ENCODE measurements at places on chromosomes 1 and 21. TPM values are rescaled to one million over a fixed set of nuclear protein-coding genes. Genes with fewer than 3 reads are reported as not detected.

DNA sequence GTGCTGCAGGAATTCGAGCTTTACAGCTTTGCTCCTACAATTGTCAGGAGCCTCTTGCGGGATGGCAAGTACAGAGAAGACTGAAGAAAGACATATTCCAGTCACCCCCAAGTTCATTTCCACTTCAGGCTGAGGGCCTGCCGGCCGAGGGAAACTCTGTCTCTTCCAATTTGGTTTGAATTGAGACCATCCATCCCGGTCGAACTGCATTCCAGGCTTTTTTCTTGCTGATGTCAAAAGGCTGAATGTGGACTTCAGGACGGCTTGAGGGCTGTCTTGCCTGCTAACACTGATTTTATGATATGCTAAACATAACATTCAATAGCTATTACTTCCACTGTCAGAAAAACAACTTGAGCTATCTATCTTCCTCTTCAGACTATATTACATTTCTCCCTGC, 79.8 kb upstream of the PLXNA2 start:
- DNase-seq, result no peak
- H3K4me1 ChIP-seq, result no peaks in the 10 kb centered on the region
- H3K27ac ChIP-seq, result no peak overlapping the region
- no peak overlapping the region for H3K4me3 ChIP-seq

GRCh38 chr1:169363046-169363730, 4.4 kb downstream of the NME7 start:
- no peak overlapping the region for H3K27ac ChIP-seq
- DNase-seq, result no peak
- no peak overlapping the region for H3K4me3 ChIP-seq

Gene EFNA1
- 1.2 TPM for total RNA-seq

- H3K27me3 ChIP-seq, result no peaks in the 10 kb centered on the region
- H3K27ac ChIP-seq, result peak overlapping the region; percentile 80
- DNase-seq, result peak; percentile 42
- H3K4me1 ChIP-seq, result peaks cover 32% of the 10 kb centered on the region
- H3K36me3 ChIP-seq, result no peaks in the 10 kb centered on the region
These were observed 837 bp downstream of the SLC16A1 start for GRCh38 chr1:112954945-112955772.

Gene CERS2
- 149 TPM for total RNA-seq

DNA sequence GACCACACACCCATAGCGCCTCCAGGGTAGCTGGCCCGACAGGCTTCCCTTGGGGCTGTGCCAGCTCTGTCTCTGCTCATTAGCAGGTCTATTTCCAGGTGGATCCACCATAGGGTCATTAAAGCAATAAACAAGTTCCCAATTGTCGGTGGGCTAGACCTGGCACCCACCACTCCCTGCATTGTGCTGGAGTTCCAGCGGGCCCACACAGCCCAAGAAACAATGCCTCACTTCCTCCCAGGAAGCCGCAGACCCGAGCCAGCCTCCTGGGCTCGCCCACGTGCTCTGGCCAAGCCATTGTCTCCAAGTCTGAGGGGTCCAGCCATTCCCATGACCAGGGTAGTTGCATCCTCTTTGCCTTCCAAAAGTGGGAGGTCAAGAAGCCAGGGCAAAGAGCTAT, 27.5 kb upstream of the SOX13 start:
- no peak overlapping the region for H3K4me3 ChIP-seq
- no peaks in the 10 kb centered on the region for H3K36me3 ChIP-seq
- no peak for DNase-seq
- no peaks in the 10 kb centered on the region for H3K27me3 ChIP-seq
- no peaks in the 10 kb centered on the region for H3K4me1 ChIP-seq
- no peak overlapping the region for H3K27ac ChIP-seq

Gene RFX5
- total RNA-seq, result 64.3 TPM

Gene RGS16
- total RNA-seq, result 1.3 TPM

DNA sequence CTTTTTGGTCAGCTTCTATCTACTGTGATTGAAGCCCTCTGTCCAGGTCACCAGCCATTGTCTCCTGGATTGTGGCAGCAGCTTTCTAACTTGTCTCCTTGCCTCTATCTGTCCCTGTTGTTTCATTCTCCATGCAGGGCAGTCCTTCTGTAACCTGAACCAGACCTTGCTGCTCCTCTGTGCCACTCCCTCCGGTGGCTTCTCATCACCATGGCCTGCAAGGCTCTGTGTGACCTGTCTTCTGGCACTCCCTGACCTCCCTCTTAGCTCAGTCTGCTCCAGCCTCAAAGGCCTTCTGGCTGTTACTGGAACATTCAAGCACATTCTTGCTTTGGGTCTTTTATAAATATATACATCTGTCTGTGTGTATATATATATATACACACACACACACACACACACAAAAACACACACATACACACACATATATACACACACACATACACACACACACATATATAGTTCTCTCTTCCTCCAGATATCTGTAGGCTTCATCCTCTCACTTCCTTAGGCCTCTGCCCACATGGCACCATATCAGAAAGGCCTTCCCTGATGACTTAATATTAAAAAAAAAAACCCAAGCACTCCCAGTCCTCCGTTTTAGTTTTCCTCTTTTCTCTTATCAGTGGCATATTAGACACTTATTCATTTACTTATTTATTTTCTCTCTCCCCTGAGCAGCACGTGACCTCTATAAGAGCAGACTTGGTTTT, 21.2 kb upstream of the JUN start:
- H3K4me1 ChIP-seq, result no peaks in the 10 kb centered on the region
- H3K36me3 ChIP-seq, result no peaks in the 10 kb centered on the region
- no peak for DNase-seq
- no peak overlapping the region for H3K27ac ChIP-seq
- no peak overlapping the region for H3K4me3 ChIP-seq

GRCh38 chr1:244114892-244115291, 63.8 kb downstream of the ZBTB18 start:
- H3K27me3 ChIP-seq, result no peaks in the 10 kb centered on the region
- H3K27ac ChIP-seq, result no peak overlapping the region
- no peak overlapping the region for H3K4me3 ChIP-seq
- H3K4me1 ChIP-seq, result no peaks in the 10 kb centered on the region

- DNase-seq, result no peak
- no peaks in the 10 kb centered on the region for H3K36me3 ChIP-seq
- no peaks in the 10 kb centered on the region for H3K4me1 ChIP-seq
- no peak overlapping the region for H3K4me3 ChIP-seq
These were observed 53.5 kb upstream of the SLC22A15 start for GRCh38 chr1:115922801-115923200.

Gene PRAMEF6
- not detected for total RNA-seq

GRCh38 chr1:7558921-7559869, 211.9 kb upstream of the VAMP3 start:
- DNase-seq, result no peak
- H3K4me1 ChIP-seq, result no peaks in the 10 kb centered on the region
- H3K36me3 ChIP-seq, result no peaks in the 10 kb centered on the region
- H3K27me3 ChIP-seq, result no peaks in the 10 kb centered on the region

DNA sequence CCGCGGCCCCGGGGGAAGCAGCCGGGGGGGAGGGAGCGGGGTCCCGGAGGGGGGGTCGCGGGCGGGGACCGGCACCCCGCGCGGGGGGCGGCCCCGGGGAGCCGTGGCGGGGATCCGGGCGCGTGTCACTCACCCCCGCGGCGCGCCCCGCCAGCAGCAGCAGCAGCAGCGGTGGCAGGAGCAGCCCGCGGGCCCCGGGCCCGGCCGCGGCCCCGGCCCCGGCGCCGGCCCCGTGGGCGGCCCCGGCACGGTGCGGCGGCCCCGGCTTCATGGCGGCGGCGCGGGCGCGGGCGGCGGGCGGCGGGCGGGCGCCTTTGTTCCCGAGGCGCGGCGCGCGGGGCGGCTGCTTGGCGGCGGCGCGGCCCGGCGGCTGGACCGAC, 252 bp downstream of the SDC3 start:
- no peaks in the 10 kb centered on the region for H3K36me3 ChIP-seq
- no peak overlapping the region for H3K27ac ChIP-seq
- peaks cover 15% of the 10 kb centered on the region for H3K4me1 ChIP-seq
- no peak overlapping the region for H3K4me3 ChIP-seq

DNA sequence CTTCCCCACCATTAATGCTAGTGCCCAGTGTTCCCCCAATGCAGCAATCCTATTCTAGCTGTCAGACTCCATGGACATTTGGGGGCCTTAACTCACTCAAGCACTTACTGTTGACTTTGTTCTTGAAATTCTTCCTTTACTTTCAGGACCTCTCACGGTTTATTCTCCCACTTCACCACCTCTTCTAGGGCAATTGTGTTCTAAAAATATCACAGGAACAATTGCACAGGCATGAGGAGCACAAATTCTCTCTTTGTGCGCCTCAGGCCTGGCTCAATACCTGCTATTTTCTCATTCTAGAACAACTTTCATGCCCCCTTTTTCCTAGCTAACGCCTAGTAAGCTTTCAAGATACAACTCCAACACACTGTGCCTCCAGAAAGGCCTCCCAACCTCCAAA, 7.3 kb downstream of the MAB21L3 start:
- no peaks in the 10 kb centered on the region for H3K4me1 ChIP-seq
- H3K4me3 ChIP-seq, result no peak overlapping the region
- DNase-seq, result no peak

DNA sequence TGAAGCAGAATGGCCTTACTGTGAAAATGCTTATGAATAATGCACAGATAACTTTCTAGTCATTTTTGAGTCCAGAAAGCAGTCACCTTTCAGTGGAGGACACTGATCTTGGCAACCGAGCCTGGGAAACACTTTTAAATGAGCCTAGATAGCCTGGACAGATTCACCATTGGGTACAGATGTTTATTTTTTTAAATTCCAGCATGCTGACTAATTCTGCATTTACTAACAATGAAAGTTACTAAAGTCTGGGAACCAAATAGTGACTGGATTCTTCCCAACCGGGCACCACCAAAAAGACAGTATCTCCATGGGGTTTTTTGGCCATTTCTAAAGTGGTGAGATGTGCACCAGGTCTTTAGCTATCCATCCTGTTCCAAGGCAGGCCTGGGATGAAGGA, 3.3 kb upstream of the FMOD start:
- DNase-seq, result no peak
- no peak overlapping the region for H3K27ac ChIP-seq
- H3K36me3 ChIP-seq, result no peaks in the 10 kb centered on the region
- no peaks in the 10 kb centered on the region for H3K4me1 ChIP-seq

DNA sequence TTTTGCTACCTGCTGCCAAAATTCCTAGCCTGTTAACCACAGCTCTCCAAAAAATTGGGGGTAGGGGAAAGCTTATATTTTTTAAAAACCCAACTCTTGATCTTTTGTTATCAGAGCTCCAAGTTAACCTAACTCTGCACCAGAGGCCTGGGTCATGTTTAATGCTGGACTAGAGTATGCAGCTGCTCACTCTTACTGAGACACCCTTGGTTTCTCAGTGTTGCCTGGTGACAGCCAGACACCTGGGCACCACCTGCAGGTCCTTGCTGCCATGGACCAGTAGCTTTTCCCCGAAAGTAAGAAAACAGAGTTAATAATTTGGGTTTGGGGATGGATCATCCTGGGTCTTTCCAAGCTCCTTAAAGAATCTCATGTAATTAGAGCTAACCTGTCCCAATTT, 30.1 kb downstream of the KCNJ6 start:
- no peaks in the 10 kb centered on the region for H3K4me1 ChIP-seq
- DNase-seq, result no peak
- H3K27me3 ChIP-seq, result no peaks in the 10 kb centered on the region

- no peaks in the 10 kb centered on the region for H3K27me3 ChIP-seq
- no peak overlapping the region for H3K4me3 ChIP-seq
- H3K4me1 ChIP-seq, result peaks cover 33% of the 10 kb centered on the region
- no peak for DNase-seq
These were observed 3.2 kb downstream of the NIT1 start for GRCh38 chr1:161121042-161121650.

Gene GBP5
- total RNA-seq, result 79.2 TPM

GRCh38 chr1:41578712-41579335, 94.3 kb upstream of the EDN2 start:
- H3K27ac ChIP-seq, result no peak overlapping the region
- no peak for DNase-seq
- no peaks in the 10 kb centered on the region for H3K36me3 ChIP-seq
- H3K4me1 ChIP-seq, result peaks cover 5% of the 10 kb centered on the region
- no peaks in the 10 kb centered on the region for H3K27me3 ChIP-seq

DNA sequence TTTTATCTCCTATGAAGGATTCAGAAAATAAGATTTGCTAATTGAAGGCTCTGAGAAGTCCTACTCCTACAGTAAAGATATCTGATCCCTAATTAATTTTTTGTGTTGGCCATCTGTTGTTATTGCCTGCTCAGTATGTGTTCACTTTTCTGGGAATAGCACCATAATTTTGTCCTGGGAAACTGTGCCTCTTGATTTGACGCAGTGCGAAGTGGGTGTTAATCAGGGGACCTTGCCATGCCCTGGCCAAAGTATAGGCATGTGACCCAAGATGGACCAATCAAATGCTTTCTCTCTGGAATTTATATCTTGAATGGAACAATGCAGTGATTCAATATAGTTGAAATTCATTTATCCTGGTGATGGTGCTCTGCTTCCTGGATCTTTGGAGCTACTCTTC, 30.4 kb upstream of the GNG12 start:
- no peaks in the 10 kb centered on the region for H3K36me3 ChIP-seq
- no peak for DNase-seq
- no peak overlapping the region for H3K4me3 ChIP-seq
- no peak overlapping the region for H3K27ac ChIP-seq

Gene VANGL2
- not detected for total RNA-seq

DNA sequence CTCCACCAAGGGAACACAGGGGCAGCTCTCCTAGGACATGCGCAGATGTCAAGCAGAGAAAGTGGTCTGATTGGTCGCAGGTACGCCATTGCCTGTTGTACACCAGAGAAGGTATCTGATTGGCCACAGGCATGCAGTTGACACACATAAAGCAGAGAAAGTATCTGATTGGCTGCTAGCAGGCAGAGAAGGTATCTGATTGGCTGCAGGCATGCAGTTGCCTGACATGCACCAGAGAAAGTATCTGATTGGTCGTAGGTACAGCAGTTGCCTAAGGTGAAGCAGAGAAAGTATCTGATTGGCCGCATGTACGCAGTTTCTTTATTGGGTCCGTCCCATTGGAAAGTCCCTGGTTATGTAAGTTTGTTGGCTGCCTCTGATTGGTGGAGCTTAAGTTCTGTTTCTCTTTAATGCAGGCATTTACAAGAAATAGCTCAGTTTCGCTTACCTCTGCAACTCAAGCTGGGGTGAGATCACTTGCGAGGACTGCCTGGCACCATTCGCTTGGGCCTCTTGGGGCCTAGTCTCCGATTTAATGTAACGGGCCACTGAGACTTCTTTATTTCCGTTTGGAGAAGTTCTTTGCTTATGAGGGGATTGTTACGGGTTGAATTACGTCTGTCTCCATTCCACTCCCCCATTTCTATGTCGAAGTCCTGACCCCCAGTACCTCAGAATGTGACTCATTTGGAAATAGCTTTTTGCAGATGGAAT, 74.2 kb downstream of the SIK1 start:
- H3K27me3 ChIP-seq, result no peaks in the 10 kb centered on the region
- peak; percentile 45 for DNase-seq
- H3K36me3 ChIP-seq, result no peaks in the 10 kb centered on the region
- H3K4me1 ChIP-seq, result no peaks in the 10 kb centered on the region
- no peak overlapping the region for H3K4me3 ChIP-seq

GRCh38 chr1:179818743-179819173, 58.8 kb downstream of the TOR1AIP2 start:
- no peak overlapping the region for H3K27ac ChIP-seq
- H3K27me3 ChIP-seq, result no peaks in the 10 kb centered on the region
- DNase-seq, result no peak
- H3K36me3 ChIP-seq, result no peaks in the 10 kb centered on the region

- H3K36me3 ChIP-seq, result no peaks in the 10 kb centered on the region
- no peak overlapping the region for H3K27ac ChIP-seq
- H3K27me3 ChIP-seq, result peaks cover 25% of the 10 kb centered on the region
- DNase-seq, result no peak
- H3K4me3 ChIP-seq, result no peak overlapping the region
These were observed 2.7 kb upstream of the RIPK4 start for GRCh38 chr21:41769521-41769920.

Gene LMX1A
- total RNA-seq, result not detected

Gene IGSF9
- total RNA-seq, result not detected

Gene FCMR
- total RNA-seq, result 554 TPM

Gene S100A14
- not detected for total RNA-seq

Gene RGS7
- not detected for total RNA-seq
